ENCODE measurements at places on chromosomes 12 and 14.

- peak; percentile 95 for DNase-seq
Measured at GRCh38 chr12:101021911-101022388, 188.1 kb downstream of the SLC5A8 start.

DNA sequence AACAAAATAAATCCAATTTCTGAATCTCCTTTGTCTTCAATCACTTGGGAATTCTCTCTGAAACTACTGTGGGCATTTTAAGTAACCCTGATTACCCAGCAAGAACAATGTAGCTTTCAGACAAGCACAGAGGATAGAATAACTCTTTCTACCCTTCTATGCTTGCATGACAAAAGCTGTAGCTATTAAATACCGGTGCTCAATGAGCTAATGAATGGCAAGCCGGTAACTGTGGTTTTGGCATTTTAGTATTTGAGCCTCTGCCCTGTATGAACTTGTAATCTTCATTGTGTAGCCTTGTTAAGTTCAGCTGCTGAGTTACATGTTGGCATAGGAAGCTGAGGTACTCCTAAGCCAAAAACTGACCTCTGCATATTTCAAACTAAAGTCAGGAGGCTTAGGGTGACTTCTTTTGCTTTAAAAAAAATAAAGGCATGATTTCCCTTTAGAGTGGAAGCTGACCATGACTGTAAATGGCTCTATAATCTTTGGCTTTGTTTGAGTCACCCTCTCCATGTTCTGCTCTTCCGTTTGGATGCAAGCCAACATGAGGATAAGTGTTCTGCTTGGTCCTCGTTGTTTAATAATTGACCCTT, 171.0 kb upstream of the HIF1A start:
- DNase-seq = no peak

DNA sequence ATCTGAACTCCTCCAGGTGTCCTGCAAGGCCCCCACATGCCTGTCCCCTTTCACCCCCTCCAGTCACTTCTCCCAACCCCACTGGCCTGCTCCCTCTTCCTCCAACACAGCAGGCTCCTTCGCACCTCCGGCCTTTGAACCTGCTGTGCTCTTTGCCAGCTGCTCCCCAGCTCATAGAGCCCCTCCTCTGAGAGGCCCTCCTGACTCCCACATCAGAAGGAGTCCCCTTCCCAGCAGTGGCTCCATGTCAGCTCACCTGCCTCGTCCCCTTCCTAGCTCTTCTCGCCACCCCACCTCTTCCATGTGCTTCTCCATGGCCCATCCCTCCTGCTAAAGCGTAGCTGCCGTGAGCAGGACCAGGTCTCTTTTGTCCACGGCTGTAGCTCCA, 22.1 kb downstream of the SCARB1 start:
- DNase-seq = no peak

DNA sequence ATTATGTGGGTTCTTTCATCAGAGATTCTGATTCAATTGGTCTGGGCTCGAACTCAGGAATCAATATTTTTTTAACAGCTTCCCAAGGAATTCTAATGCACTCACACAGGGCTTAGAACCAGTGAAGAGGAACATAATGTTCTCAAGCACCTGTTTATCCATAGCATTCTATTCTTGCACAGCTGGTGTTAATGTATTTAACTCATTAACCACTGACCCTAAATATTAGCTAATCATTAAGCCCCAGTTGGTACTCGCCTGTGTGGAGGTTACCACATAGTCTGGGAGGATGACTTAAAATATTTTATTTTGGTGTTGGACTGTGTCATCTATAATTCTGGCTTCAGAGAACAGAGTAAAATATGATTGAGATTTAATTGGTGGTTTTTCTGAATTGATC, 45.3 kb downstream of the LRP6 start:
- DNase-seq = no peak

DNA sequence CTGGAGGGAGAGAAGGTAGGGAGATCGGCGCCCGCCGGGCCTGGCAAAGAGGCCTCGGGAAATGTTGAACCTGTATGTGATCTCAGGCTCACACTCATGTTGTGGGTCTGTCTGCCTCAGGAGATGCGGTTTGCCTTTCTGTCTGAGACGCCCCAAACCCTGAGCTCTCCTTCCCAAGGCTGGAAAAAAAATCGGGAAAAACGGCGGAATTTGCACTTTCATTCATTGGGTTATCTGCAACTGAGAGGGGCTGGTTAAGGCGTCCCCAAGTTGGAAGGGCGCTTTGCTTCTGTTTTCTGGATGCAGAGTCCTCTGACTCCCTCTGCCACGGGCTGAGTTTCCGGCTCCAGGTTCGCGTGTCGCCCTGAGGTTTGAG, 5.0 kb upstream of the HOXC9 start:
- no peak for DNase-seq

- DNase-seq = no peak
Measured at GRCh38 chr12:96720363-96720705, 186.7 kb upstream of the NEDD1 start.
